ENCODE measurements at places on chromosomes 12 and 14.

- DNase-seq, result no peak
These were observed 196.8 kb upstream of the NEDD1 start for GRCh38 chr12:96710127-96710745.

GRCh38 chr14:53360829-53361228 is 207.7 kb upstream of the DDHD1 start:
- no peak for DNase-seq

DNA sequence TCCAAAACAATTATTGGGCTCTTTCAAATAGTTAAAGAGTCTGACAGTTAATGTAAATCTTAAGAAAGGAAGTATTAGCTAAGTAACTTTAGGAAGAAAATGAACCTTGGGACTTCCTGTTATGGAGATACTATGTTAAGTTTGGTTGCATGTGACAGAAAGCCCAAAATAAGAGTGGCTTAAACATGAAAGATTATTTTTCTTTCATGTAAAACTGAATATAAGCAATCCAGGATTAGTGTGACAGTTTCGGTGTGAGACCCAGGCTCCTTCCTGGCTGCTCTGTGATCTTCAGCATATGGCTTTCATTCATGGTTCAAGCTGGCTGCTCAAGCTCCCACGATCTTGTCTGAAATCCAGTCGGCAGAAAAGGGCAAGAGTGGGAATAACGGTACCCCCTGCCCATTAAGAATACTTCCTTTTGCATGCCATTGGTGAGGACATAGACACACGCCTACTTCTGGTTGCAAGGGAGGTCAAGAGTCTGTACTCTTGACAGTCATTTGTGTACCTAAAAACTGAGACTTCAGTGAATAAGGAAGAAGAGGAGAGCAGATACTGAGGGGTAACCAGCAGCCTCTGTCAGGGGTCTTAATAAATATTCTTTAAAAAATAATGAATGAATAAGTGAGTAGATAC is 2.2 kb upstream of the RPAP3 start:
- no peak for DNase-seq

DNA sequence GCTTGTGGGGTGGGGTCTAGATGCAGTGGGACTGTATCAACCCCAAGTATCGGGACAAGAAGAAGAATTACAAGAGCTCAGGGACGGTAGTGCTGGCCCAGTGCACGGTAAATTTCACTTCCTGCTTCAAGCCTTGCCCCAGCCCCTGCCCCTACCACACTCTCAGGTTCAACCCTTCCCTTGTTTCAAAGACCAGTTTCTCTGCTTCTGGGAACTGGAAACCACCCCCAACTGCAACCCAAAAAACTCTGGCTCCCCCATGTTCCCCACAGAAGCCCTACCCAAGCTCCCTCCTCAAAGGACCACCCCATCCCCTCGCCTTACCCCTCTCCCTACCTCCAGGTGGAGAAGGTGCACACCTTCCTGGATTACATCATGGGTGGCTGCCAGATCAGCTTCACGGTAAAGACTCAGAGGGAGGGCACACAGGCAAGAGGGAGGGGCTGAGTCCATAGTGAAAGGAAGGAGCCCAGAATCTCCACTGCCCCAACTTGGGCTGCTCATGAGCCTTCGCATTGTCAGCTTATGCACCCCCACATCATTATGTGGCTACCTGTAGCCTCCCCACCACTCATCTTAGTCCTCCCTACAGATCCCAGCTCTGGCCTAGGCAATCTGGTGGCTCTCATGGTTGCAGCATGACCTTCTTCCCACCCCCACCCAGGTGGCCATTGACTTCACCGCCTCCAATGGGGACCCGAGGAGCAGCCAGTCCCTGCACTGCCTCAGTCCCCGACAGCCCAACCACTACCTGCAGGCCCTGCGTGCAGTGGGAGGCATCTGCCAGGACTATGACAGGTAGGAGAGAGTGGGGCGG is 4.3 kb downstream of the CPNE6 start:
- no peak for DNase-seq

DNA sequence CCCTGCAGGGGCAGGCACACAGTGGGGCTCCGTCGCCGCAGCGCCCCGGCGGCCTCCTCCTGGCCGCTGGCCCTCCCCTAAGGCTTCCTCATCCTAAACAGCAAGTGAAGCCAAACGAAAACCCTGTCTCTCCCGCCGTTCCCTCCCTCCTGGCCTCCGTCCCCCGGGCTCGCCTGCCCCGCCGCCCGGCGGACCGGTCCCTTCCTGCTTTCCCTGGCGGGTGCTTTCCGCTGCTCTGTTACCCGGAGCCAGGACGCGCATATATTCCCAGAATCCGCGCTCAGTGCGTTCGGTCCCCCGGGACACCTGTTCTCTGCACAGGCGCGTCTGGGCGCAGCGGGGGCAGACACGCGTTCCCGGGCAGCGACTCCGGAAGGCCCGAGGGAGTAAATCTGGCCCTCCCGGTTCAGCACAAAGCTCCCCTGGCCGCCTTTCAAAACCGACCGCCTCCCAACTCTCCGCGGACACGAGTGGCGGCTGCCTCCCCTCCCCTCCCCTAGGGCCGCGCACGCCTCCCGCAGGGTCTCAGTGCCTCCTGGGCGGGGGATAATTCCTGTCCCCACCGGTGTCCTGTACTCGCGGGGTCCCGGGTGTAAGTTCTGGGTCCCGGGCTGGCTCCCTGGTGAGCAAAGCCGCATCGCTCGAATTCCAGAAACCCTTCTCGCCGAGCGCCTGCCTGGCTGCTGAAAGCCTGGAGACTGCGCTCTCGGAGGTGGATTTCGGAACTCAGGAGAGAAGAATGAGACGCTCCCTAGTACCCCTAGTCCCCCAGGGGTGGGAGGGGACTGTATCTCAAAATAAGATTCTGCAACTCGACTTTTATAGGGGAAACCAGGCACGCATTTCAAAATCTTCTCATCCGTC is 21.4 kb upstream of the CEP170B start:
- DNase-seq, result no peak

- no peak for DNase-seq
These were observed 344.2 kb downstream of the LRIG3 start for GRCh38 chr12:58576081-58576480.

- no peak for DNase-seq
These were observed 21.1 kb upstream of the TAS2R14 start for GRCh38 chr12:10960211-10960610.

GRCh38 chr12:227286-227915 is 13.4 kb upstream of the SLC6A12 start:
- no peak for DNase-seq

- no peak for DNase-seq
These were observed 11.6 kb downstream of the HIP1R start for GRCh38 chr12:122846622-122847515.

- no peak for DNase-seq
These were observed 58.0 kb downstream of the SYNE2 start for GRCh38 chr14:63910583-63911363.

GRCh38 chr12:6822426-6823135 is 960 bp downstream of the GPR162 start:
- DNase-seq, result no peak

DNA sequence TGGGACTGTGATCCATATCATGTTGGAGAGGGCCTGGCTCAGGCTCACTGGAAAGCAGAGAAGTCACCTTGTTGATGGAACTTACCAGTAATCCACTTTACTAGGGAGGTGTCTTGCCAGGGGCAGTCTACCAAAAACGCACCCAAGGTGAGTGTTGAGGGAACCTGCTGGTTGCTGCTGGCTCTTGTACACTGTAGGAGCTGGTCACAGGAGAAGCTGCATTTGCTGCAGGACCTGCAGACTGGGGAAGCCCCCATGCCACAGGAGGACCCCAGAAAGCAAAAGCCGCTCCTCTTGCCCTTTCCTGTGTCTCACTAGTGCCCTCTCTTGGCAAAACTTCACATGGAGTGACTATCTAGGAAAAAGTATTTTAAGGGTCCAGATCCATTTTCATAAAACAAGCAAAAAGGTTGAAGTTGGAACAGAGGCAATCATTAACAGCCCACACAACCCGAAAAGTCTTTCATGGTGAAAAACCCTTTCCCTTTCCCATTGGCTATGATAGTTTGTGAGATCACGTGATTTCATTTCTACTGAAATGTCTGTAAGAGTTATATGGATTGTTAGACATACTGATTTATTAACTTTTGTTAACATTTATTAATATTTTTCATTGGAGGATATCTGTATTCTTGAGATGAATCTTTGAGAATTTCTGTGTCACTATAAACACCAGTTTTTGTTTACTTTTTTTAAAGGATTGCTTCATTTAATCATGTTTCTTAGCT is 59.2 kb downstream of the RASSF8 start:
- DNase-seq, result no peak

Data from activated CD4-positive, alpha-beta T cell treated with anti-CD3 and anti-CD28 coated beads, Interleukin-2, amount 50 U/mL, for 24 hours (primary cell).